Mammary microvascular endothelial cell (primary cell): ENCODE measurements at places on chromosomes 6 and 20. TPM values are rescaled to one million over a fixed set of nuclear protein-coding genes. Genes with fewer than 3 reads are reported as not detected.

BMP2 gene
- total RNA-seq: 36.0 and 37.5 TPM in 2 replicates

KCNQ5 gene
- total RNA-seq: not detected in 2 replicates

SUMO4 gene
- total RNA-seq: 1.4 TPM in 1 of 2 replicates, not detected in the other

SPATA25 gene
- 1.3 TPM in 1 of 2 replicates, not detected in the other for total RNA-seq

HSPA1A gene
- total RNA-seq: 158 and 167 TPM in 2 replicates

TTI1 gene
- total RNA-seq: 16.5 and 18.4 TPM in 2 replicates

BTN1A1 gene
- total RNA-seq: not detected in 2 replicates

SLC17A1 gene
- not detected in 2 replicates for total RNA-seq

RUNX2 gene
- 0.69 TPM in 1 of 2 replicates, not detected in the other for total RNA-seq

SLC17A2 gene
- not detected in 2 replicates for total RNA-seq

CFB gene
- total RNA-seq: 3.9 and 7.0 TPM in 2 replicates

VSX1 gene
- not detected in 2 replicates for total RNA-seq

CST5 gene
- not detected in 2 replicates for total RNA-seq

FRK gene
- total RNA-seq: under 0.01 TPM in 1 of 2 replicates, not detected in the other

ADGRG6 gene
- total RNA-seq: 48.6 and 49.5 TPM in 2 replicates

C20orf144 gene
- 0.05 TPM in 1 of 2 replicates, not detected in the other for total RNA-seq
